ENCODE measurements at places on chromosomes 1 and 21.
A peak's percentile ranks its signal among the peaks of the same experiment; 100 is the strongest.

GRCh38 chr1:175498002-175498401 is 245.4 kb downstream of the TNR start:
- DNase-seq = no peak

DNA sequence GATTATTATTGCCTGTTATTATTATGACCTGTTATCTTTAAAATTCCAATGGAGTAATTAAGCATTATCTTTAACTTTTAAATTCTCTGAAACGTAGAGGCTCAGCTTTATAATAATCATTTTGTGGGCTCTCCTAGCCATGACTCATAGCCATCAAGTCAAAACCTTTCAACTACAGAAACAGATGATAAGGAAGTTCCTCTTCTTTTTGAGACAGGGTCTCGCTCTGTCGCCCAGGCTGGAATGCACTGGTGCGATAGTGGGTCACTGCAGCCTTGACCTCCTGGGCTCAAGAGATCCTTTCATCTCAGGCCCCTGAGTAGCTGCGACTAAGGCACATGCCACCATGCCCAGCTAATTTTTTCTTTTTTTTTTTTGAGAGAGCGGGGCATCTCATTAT is 43.5 kb downstream of the CHML start:
- no peak for DNase-seq

DNA sequence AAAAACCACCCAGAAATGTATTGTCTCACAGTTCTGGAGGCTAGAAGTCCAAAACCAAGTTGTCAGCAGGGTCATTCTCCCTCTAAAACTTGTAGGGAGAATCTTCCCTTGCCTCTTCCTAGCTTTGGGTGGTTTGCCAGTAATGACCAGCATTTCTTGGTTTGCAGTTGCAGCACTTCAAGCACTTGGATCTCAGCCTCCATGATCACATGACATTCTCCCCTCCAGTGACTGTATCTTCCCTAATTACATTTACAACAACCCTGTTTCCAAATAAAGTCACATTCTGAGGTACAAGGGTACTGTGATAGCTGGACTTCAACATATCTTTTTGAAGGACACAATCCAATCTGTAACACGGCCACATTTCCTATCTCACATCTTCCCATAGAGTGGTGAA is 37.2 kb downstream of the EVI5 start:
- DNase-seq = no peak

DNA sequence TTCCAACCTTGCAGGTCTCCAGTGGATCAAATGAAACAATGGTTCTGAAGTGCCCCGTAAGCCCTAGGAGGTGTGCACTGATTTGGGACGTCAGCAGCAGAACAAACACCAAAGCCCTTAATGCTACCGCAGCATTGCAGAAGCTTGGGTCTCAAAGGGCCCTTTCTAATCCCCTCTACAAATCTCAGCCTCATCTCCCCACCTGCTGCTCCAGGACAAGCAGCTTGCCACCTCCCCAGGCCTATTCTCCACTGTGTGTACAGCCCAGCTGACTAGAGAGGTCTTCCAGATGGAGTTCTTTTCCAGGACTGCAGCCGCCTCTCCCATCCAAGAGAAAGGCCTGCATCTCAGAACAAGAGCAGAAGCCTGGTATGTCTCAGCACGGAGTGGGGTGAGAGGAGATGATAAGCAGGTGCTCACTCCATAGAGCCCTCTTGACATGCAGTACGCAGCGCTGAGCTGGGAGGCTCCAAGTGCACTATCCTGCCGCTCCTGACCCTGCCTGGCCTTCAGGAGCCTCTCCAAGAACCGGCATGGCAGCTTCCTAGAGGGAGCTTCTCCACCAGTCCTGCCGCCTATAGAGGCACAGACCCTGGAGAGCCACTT is 46.3 kb downstream of the MRPL37 start:
- no peak for DNase-seq

- DNase-seq = peak; percentile 78
Observed at GRCh38 chr1:214584805-214585766, 17.9 kb upstream of the CENPF start.

DNA sequence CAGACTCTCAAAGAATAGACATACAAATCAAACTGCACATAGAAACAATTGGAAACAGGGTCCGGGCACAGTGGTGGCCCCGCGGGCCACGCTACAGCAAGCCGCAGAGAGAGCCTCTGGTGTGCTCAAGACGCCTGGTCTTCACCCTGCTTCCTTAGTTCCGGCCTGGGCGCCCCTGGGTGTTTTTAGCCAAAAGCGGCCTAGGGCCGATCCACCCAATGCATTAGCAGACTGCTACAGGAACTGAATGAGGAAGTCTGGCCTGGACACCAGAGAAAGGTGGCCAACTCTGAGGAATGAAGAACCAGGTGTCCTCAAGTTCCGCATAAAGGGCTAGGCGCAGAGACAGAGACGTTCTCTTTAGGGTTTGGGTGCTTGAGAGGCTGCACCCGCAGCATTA is 1.7 kb downstream of the PRRX1 start:
- DNase-seq = no peak

DNA sequence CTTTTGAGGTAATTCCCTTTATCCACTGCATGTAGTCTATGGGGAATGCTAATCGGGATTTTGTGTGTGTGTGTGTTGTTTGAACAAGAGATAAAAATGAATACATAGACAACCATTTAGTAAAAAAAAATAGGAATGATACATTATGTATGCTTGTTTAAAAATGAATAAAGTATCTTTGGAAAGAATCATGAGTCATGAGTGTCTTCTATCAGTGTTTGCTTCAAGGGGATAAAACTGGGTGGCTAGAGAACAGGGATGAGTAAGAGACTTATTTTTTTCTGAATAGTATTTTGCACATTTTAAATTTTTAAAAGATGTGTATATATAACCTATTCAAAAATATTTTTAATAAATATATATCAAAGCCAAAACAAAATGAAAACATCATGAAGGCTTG is 839.4 kb upstream of the ADGRL4 start:
- no peak for DNase-seq

GRCh38 chr1:38867208-38867607 is 5.9 kb downstream of the MYCBP start:
- DNase-seq = no peak

GRCh38 chr1:172704420-172705210 is 45.7 kb downstream of the FASLG start:
- no peak for DNase-seq

DNA sequence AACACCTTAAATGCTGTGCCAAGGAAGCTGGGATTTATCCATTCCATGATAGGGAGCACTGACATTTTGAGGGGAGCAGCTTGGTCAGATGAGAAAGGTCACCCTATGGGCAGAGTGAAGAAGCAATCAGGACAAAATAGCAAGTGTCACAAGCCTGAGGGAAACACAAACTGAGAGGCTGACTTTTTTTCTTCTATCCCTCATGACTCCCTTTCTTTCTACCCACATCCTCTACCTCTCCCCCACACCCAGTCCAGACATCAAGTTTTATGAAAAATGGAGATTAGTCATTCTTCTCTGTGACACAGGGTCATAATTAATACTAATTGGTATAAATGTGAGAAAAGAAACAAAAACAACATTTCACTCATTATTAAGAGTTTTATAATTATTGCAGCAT is 103.1 kb downstream of the SLC25A24 start:
- no peak for DNase-seq

GRCh38 chr21:34886240-34887104 is 162.6 kb downstream of the RUNX1 start:
- peak; percentile 78 for DNase-seq

DNA sequence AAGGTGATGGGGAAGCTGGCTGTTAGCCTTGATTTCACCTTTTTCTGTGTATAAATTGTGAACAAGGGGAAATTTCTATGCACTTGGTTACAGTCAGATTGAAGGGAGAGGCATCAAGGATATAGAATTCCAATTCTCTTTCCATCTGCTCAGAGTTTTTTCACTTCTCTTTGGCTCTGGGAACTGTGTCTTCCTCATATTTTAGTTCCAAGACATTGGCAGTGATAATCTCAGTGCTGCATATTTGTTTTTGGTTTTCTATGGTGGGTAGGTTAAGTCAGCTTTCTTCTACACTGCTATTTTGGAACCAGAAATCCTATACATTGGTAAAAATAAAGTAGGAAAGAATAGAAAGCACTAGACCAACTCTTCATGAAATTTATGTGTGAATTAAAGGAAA is 569.6 kb upstream of the CXADR start:
- no peak for DNase-seq

- DNase-seq = no peak
Observed at GRCh38 chr1:71561206-71561605, 480.4 kb upstream of the ZRANB2 start.

DNA sequence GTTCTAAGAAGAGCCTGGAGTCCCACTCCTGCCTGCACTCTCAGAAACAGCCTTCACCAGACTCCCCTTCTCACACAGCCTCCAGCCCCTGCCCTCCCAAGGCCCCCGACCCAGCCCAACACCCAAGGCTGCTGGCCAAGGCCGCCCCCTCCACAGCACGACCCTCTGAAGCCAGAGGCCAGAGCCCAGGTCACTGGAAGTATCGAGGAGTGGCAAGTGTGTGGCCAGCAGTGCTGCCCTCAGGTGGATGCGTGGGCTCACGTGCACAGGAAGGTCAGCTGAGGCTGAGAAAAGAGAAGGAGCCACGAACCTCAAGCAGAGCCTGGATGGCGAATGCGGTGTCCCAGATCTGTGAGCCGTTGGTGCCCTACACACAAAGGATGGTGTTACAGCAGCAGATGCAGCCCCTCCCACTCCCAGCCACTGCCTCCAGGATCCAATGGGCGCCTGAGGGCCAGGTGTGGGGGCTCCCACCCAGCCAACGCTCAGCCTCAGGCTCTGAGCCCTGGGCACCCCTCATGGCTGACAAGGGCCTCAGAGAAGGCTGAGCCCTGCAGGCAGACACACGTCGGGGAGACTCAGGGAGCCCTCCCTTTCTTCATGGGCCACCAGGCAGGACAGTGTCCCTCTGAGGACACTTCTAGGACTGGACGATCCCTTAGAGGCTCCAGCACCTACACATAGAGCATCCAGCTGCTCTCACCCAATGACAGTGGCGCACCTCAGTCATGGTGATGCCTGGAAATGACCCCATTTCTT is 18.0 kb downstream of the LSS start:
- DNase-seq = no peak

DNA sequence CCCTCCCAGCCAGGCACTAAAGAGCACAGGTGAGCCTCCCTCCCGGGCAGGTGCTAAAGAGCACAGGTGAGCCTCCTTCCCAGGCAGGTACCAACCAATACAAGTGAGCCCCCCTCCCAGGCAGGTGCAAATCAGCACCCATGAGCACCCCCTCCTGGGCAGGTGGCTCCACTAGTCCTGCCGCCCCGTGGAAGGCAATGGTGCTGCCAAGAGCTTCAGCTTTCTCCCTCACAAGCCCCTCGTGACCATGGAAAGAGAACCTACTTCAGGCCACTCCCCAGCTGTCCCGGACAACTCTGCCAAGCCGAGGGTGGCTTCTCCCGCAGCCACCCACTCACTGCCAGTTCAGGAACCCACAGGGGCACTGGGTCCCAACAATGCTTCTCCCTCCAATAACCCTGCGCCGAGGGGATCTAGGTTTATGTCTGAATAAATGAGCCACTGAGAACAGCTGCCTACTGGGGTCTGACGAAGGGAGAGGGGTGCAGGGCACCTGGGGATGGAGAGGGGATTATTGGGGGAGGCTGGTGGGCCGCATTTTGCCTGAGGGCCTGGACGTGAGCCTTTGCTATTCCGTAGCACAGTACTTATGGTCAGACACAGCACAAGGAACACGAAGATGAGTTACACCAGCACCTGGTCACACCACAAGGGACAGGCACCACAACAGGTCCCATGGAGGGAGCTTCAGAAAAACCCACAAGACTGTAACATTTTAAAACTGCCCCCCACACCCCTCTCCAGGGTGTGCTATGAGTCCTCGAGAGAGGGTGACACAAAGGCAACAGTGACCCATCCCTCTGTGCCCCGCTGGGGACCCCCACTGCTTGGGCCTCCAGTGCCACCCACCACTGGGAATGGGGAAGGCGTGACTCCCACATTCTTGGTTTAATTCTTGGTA is 46.3 kb downstream of the PRDM15 start:
- DNase-seq = no peak

GRCh38 chr1:43312663-43313515 is 12.1 kb downstream of the TIE1 start:
- DNase-seq = no peak

- no peak for DNase-seq
Observed at GRCh38 chr1:9761855-9762254, 61.9 kb downstream of the CLSTN1 start.

DNA sequence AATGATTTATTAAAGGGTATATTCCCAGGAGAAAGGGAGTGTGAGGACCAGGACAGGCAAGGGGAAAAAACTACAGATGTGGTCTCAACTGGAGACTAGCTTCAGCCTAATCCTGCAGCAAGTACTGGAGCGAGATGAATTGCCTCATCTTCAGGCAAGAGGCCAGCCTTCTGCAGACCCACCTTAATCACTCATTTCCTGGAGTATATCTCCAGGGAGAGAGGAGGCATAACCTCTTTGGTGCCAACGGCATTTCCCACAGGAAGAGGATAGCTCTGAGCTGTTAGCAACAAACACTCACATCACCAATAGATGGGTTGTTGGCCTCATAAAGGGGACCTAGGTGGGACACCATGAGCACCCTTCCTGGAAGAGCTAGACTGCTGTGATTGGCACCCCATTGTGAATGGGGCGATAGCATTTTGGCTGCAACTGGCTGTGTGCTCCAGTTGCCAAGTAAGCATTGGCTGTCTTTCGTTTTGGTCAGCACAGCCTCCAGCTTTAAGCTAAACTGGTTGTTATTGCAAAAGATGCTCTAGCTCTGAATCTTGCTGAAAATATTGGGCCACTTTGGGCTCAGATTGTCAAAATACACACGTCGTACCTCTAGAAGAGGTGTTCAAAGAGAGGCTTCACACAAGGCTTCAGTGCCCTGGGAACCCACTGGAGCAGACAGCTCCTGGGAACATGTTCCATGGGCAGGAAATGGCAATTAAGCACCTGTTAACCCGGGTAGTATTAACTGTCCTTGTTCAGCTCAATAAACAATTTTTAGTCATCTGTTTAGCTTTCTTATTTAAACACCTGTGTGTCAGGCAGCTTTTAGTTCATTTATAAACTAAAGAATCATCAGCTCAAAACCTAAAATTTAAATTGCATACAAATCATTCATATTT is 314.8 kb upstream of the C1orf87 start:
- no peak for DNase-seq

DNA sequence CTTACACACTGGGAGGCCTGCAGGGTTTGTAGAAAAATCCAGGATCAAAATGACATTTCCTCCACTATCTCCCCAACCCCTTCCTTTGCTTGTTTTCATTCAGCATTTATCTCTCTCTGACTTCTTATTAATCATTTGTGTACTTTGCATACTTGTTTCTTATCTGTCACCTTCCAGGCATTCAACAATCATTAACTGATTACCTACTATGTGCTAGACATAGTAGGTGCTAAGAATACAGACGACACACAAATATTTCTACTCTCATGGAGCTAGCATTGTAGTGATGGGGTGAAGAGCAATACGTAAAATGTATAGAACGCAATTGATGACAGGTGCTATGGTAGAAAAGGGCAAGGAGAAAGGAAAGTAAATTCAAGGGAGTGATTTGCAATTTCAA is 20.9 kb downstream of the TRABD2B start:
- DNase-seq = no peak

GRCh38 chr1:29849038-29849750 is 612.9 kb downstream of the PTPRU start:
- DNase-seq = peak; percentile 52

- no peak for DNase-seq
Observed at GRCh38 chr1:219506473-219506899, 106.4 kb downstream of the ZC3H11B start.

Data from HT-29 (cell line).